Hematopoietic multipotent progenitor cell treated with erythropoietin and hydrocortisone succinate and interleukin-3 and kit ligand, for 17 days (in vitro differentiated cells): ENCODE measurements at places on chromosomes 1 and 21.

DNA sequence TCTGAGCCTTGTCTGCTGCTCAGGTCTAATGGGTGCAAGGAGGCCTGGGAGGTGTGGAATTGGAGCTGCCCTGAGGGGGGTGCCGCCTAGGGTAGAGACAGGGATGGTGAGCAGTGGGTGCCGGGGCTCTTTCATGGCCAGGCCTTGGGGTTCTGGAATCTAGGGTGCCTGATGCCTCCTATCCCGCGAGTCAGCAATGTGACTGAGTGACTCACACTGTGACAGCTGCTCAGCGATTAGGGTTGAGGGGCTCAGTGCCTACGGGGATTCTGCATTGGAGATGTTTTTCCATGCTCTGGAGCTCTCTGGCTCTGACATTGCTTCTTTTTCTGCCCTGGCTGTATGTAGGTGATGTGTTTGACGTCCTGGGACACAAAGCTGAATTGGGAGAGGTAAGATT, 16.8 kb downstream of the ATP8B2 start:
- DNase-seq = no peak

GRCh38 chr21:31720330-31720729, 11.6 kb downstream of the SCAF4 start:
- DNase-seq = peak; percentile 54

- DNase-seq = no peak
These were observed 124.2 kb upstream of the LYPLAL1 start for GRCh38 chr1:219049501-219049900.

- no peak for DNase-seq
These were observed 97.1 kb downstream of the ARHGEF10L start for GRCh38 chr1:17636612-17637011.
